Aorta (tissue), 5 donors: ENCODE measurements at places on chromosomes 16 and 17. TPM values are rescaled to one million over a fixed set of nuclear protein-coding genes. Genes with fewer than 3 reads are reported as not detected.

DNA sequence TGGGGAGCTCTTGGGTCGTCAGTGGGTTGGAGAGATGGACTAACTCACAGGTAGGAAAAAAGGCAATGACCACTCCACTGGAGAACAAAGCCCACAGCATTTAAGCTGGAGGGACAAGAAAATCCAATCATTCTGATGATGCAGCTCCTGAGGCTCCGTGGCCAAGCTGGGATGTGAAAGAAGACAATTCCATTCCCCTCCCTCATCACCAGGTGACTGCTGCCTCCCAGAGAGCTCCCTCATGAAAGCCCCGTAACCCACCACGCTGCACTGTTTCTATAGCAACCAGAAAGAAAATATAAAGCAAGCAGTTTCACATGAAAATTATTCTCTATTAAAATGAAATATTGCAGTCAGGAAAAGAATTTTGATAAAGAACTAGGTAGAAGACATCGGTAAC is 15.2 kb downstream of the ANKRD11 start:
- DNase-seq, result no peak

DNA sequence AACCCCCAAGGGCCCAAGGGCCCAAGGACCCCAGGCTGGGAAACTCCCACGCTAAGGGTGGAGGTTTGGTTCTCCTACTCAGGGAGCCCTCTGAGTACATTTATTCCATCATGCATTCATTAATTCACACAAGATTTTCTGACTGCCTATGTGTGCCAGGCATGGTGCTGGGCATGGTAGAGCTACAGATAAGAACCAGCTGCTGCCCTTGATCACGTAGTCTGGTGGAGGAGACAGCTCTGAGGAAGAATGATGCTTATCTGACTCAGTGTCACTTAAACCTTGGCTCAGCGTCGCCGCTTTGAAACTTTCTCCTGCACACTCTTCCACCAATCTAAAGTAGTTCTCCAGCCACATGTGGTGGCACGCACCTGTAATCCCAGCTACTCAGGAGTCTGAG is 3.6 kb upstream of the ARL4D start:
- DNase-seq, result peak; percentile 59

- DNase-seq, result no peak
Measured at GRCh38 chr17:14098246-14098645, 28.9 kb downstream of the COX10 start.

- peak; percentile 47 for DNase-seq
Measured at GRCh38 chr17:81027038-81027437, 7.9 kb upstream of the BAIAP2 start.

TBC1D3D gene
- polyA plus RNA-seq, result 0.43 TPM

DNA sequence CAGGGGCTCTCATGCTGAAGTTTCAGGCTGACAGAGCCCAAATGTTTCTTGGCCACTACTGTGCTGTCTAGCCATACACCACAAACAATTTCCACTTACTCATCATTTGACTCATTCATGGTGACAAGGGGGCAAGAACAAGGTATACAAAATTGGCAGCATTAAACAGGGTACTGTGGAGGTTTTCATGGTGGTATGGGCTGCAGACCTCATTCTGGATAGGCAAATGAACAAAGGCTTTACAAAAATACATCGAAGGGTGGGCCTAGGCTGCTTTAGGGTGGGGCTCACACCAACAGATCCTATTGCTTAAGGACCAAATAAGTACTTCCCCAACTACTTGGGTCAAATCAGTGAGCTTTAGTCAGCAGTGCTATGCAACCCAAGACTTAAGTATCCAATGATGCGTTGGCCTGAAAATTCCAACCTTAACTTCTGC is 53.0 kb downstream of the N4BP1 start:
- DNase-seq, result no peak

DNA sequence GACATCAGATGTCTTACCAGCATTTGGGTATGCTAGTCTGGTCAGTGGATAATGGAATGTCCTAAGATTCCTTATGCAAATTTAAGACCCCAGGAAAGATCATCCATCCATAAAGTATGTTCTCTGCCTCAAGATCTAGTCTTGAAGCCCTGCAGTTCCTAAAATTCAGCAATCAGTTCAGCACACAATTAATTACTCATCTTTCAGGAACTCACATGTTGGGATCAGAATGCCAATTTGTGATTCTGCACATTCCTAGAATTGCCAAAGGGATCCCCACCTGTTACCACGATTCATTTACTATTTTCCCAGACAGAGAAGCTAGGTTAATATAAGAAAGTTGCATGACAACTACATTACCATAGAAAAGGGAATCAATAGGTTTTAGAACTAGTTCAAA is 3.2 kb downstream of the OR2C1 start:
- DNase-seq, result no peak
